ENCODE measurements at places on chromosomes 4 and X. TPM values are rescaled to one million over a fixed set of nuclear protein-coding genes. Genes with fewer than 3 reads are reported as not detected.
A peak's percentile ranks its signal among the peaks of the same experiment; 100 is the strongest.

YIPF7 gene
- total RNA-seq = not detected

MAGEE2 gene
- not detected for total RNA-seq

HSFX2 gene
- not detected for total RNA-seq

GRCh38 chrX:153319295-153320046 is 2.1 kb downstream of the PNMA6F start:
- DNase-seq = no peak

DNA sequence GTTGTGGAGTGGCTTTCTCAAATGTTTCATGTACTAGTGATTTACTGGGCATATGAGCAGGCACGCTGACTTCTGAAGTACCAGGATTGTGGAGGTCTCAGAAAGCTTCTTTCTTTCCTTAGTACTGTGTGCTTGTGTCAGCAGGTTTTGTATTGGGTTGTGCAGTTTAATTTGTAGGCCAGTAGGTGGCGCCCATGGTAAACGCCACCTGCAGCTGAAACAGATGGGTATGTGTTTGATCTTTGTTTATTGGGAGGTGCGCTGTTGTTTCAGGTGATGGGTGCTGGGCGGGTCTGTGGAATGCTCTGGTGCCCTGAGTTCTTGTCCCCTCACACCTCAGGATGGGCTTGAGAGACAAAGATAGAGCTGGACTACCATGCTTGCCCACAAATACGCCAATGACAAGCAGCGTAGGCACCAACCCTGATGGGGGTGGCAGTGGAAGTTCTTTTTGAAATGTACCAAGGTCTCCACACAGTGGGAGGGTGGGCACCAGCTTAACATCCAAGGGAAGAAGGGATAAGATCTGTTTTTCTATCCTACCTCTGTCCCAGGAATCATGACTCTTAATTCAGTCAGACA is 141.5 kb downstream of the RPS6KA6 start:
- DNase-seq = no peak

GRCh38 chr4:70531981-70532380 is 13.6 kb downstream of the AMTN start:
- no peak for DNase-seq

DNA sequence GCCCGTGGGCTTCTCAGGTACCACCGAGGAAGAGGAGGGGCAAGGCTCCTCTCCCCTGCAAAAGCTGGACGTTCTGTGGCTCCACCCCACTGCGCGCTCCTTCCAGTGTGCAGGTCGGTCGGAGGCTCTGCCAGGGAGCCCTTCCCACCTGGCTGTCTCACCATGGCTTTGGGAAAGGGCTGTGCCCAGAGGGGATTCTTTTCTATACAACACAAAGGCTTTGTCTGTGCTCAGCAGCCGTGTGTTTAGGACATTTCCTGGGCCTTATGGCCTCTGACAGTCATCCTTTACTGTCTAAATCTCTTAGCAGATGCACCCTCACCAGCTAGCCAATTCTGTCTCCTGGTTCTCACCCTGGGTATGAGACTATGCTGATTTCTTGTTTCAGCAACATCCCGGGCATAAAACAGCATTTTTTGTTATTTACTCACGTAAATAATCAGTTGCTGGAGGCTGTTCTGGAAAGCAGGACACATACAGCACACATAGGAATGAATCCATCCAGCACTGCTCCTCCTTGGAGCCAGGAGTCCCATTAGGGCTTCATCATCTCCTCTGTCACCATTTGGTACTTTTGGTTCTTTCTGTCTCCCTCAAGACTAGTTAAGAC is 20.4 kb upstream of the ATXN3L start:
- no peak for DNase-seq

DNA sequence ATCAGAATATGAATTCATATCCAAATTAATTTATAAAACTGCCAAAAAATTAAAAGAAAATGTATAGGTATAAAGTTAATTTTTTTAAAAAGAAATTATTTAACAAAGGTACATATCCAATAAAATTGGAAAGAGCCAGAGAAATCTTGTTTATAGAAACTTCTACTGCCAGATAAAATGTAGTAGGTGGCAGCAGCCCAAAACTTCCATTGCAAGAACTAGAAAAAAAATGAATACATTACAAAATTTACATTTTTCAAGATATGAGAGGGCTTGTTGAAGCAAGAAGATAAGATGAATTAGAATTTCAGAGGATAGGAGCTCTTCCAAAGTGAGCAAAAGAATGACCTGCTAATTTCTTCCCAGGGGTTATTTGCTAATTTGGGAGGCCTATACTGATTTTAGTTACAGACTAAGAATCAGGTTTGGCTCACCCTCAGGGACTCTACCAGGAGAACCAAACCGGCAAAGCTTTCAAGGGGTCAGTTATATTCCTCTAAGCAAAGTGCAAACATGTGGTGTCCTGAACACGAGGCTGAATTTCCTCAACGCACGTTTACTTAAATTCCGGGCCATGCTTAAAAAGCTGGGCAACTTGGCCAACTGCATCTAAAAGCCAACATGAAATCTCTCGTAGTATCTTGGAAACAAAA is 17.5 kb downstream of the ANKRD50 start:
- no peak for DNase-seq

GRCh38 chr4:101667348-101667747 is 123.2 kb upstream of the BANK1 start:
- DNase-seq = no peak

- no peak for DNase-seq
These were observed 988.3 kb downstream of the PCDH19 start for GRCh38 chrX:99421796-99422195.

DNA sequence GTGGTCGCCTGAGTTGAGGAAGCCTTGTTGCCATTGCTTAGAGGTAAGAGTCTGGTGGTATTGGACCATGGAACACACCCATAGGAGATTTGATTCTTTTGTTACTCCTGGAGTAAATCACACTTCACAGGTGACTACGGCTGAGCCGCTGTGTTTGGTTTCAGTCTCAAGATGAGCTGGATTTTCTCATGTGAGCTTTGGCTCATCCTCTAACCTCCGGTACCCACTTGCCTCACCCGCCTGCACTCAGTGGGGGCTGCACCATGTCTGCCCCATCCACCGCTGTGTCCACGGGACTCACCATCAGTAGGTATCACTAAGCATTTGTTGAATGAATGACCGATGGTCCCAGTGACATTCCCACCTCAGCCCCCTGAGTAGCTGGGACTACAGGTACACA is 52.7 kb downstream of the HTT-AS start:
- peak; percentile 62 for DNase-seq

Measured in mesenteric fat pad (tissue), 1 donor.